ENCODE measurements at places on chromosomes 5 and 9. TPM values are rescaled to one million over a fixed set of nuclear protein-coding genes. Genes with fewer than 3 reads are reported as not detected.

TIGD6 gene
- 5.6 TPM for total RNA-seq

NKD2 gene
- not detected for total RNA-seq

GRCh38 chr5:16812448-16812847 is 123.6 kb downstream of the MYO10 start:
- no peak overlapping the region for H3K4me3 ChIP-seq
- H3K27me3 ChIP-seq, result no peaks in the 10 kb centered on the region
- no peaks in the 10 kb centered on the region for H3K4me1 ChIP-seq
- H3K36me3 ChIP-seq, result no peaks in the 10 kb centered on the region
- DNase-seq, result no peak

- no peaks in the 10 kb centered on the region for H3K27me3 ChIP-seq
- no peak overlapping the region for H3K27ac ChIP-seq
- H3K4me1 ChIP-seq, result no peaks in the 10 kb centered on the region
- no peaks in the 10 kb centered on the region for H3K36me3 ChIP-seq
These were observed 68.6 kb downstream of the MLLT3 start for GRCh38 chr9:20553558-20554149.

- H3K4me1 ChIP-seq, result no peaks in the 10 kb centered on the region
- no peaks in the 10 kb centered on the region for H3K27me3 ChIP-seq
- DNase-seq, result no peak
- H3K36me3 ChIP-seq, result no peaks in the 10 kb centered on the region
These were observed 43.0 kb upstream of the HRH2 start for GRCh38 chr5:175614861-175615260.

BAAT gene
- not detected for total RNA-seq

KCTD16 gene
- total RNA-seq, result under 0.01 TPM

DNA sequence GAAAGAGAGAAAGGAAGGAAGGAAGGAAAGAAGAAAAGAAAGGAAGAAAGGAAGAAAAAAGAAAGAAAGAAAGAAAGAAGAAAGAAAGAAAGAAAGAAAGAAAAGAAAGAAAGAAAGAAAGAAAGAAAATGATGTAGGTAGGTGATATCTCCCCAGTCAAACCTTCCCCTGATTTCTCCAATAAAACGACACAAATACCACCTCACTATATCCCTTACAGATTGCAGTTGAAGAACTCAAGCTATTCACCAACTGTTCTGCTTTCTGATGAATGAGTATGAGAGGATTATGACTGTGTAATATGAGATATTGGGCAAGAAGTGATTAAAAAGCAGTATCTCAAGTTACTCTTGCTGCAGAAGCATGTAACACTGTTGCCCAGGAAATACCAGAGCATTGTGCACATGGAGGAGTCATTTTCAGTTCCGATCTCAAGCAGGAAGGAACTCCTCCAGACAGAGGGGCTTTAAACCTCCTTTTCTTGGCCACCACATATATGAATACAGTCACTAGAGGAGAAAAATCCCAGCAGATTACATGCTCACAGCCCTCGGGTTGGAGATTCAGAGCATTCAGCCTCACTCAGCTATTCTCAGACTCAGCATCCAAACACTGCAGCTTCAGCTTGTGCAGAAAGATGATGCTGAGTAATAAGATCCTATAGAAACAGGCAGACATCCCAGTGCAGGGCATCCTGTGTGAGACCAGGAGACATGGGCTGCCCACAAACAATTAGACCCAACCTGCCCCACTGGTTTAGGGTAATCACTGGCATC is 61.4 kb downstream of the UGCG start:
- no peak overlapping the region for H3K4me3 ChIP-seq
- no peaks in the 10 kb centered on the region for H3K27me3 ChIP-seq
- DNase-seq, result no peak

GRCh38 chr5:150778517-150779396 is at the start of gene SMIM3:
Gene SMIM3 (plus strand): TSS chr5:150778757. CDS start chr5:150795441, 16,684 bp downstream.
- no peaks in the 10 kb centered on the region for H3K27me3 ChIP-seq
- peak within 1 kb of the TSS; percentile 89 for H3K4me3 ChIP-seq
- peak; percentile 69 for DNase-seq
- H3K4me1 ChIP-seq, result peaks cover 7% of the 10 kb centered on the region

All from breast epithelium (tissue), 4 donors.